Cerebellum (tissue), 4 donors: ENCODE measurements at places on chromosomes 5 and 9. TPM values are rescaled to one million over a fixed set of nuclear protein-coding genes. Genes with fewer than 3 reads are reported as not detected.

SMIM27 gene
- total RNA-seq: 2.8 TPM

GPR151 gene
- 0.18 TPM for total RNA-seq

MCTP1 gene
- 49.6 TPM for total RNA-seq

IL4 gene
- not detected for total RNA-seq

SOX30 gene
- 0.18 TPM for total RNA-seq

BHMT2 gene
- 0.82 TPM for total RNA-seq

ANKRD18B gene
- 3.4 TPM for total RNA-seq

PCDHGA12 gene
- total RNA-seq: 20.1 TPM

RLN1 gene
- total RNA-seq: 1.3 TPM

CA9 gene
- total RNA-seq: not detected

FAM221B gene
- total RNA-seq: not detected

MUSK gene
- total RNA-seq: 0.27 TPM

GRCh38 chr9:11088821-11089374 is 476.1 kb upstream of the PTPRD start:
- DNase-seq: no peak

- DNase-seq: no peak
These were observed 174.3 kb downstream of the PAPPA start for GRCh38 chr9:116327701-116328405.

- no peak for DNase-seq
These were observed 114.8 kb downstream of the TLE4 start for GRCh38 chr9:79686381-79687130.

GRCh38 chr5:135651156-135651555 is 72.4 kb upstream of the CXCL14 start:
- DNase-seq: no peak

GRCh38 chr5:148991566-148991965 is 71.3 kb downstream of the SH3TC2 start:
- DNase-seq: no peak

DNA sequence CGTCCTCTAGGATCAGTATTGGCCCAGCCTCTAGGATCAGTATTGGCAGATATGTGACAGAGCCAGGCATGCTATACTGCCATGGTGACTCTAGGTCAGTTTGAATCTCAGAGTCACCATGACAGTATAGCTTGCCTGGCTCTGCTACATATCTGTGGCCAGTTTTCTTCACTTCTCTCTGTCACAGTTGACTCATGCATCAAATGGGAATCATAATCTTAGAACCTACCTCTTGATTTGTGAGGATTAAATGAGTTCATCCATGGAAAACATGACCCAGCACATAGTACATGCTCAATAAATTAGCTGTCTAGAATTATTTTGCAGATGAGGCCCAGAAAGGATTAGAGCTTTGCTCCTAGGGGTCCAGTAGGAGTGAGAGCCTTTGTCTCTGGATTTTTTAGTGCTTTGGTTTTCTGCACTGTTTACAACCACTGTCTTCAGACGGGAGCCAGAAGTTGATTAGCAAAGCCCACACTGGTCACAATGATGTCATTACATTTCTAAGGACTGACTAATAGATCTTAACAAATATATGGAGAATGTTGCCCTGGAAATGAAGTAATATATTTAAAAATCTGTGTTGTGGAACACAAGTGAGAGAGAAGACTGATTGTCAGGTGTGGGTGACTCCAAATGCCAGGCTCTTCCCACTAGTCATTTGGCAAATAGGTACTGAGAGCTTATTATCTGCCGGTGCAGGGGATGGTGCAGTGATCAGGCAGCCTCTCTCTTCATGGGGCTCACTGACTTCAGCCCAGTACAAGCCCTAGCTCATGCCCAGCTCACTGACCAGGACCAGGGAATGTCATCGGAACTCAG is 76.0 kb downstream of the COL15A1 start:
- no peak for DNase-seq

DNA sequence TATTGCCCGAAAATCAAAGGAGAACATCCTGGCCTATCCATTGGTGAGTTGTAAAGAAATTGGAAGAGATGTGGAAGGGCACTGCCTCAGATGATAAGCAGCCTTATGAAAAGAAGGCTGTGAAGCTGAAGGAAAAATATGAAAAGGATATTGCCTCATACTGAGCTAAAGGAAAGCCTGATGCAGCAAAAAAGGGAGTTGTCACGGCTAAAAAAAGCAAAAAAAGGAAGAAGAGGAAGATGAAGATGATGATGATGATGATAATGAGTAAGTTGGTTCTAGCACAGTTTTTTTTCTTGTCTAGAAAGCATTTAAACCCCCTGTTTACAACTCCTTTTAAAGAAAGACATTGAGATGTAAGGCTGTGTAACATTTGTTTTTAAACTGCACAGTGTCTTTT is 59.8 kb upstream of the ZBED3 start:
- no peak for DNase-seq

DNA sequence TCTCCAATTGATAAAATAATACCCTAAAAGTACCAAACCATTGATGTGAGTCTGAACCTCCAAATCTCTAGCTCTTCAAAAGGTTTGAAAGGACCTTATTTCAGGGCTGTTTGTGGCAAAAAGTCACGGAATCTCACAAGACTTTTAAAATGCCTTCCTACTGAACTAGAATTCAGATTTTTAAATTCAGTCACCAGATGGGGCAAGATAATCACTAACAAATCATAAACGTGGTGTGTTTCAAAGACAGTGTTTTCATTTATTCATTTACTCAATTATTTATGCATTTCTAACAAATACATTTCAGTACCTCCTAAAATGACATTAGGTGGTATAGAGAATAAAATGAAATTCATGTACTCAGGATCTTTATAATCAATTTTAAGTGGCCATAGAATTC is 68.2 kb upstream of the SMC2 start:
- DNase-seq: no peak

GRCh38 chr5:61277781-61278180 is 54.3 kb upstream of the ZSWIM6 start:
- DNase-seq: no peak

DNA sequence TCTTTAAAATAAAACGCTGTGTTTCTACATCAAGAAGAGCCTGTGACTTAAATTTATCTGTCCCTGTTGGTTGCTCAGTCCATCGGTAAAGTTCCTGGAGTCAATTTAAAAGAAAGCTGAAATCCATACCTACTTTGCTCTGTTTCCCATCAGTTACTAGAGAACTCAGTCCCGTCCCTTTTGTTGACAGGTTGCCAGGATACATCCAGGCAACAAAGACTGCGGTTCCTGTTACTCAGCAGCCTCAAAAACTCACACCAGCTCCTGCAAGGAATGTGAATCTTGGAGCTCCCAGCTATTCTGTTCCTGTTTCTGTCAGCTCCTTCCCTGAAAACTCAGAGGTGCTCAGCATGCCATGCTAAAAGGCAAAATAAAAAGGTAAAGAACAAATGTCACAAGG is at the start of gene ZNF474:
Gene ZNF474, plus strand, starts transcription at position 241 of the 400 bp plus-strand sequence. CDS start 22,445 bp downstream, outside the sequence.
- DNase-seq: no peak

DNA sequence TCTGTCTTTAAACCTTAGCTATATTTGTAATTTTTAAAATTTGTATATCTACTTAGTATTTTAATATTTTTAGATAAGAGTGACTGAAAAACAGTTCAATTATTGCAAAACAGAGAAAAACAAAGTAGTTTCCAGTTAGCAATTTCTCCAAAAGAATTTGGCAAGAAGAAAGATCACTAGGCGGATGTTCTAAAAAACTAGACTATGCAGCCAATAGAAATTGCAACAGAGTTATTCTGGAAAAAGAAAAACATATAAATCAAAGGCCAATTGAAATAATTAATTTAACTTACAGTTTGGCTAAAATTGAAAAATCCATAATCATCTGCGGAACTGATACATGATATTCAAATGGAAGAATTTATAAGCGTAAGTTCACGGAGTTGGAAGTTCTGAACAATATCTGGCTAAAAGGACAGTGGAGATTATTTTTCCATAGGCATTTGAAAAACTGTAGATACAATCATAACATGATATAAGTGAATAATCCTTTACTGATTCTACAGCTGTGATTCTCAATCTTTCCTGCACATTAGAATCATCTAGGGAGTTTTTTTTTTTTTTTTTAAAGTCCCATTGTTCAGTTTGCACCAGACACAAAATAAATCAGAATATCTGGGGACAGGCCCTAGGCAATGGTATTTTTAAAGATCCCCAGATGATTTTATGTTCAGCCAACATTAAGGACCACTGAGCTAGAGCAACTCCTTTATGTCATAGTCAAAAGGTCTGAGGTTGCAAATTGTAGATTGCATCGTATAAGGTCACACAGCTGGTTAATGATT is 605.1 kb upstream of the DAB2 start:
- DNase-seq: no peak

- no peak for DNase-seq
These were observed 29.9 kb downstream of the IRX2 start for GRCh38 chr5:2721385-2722138.

DNA sequence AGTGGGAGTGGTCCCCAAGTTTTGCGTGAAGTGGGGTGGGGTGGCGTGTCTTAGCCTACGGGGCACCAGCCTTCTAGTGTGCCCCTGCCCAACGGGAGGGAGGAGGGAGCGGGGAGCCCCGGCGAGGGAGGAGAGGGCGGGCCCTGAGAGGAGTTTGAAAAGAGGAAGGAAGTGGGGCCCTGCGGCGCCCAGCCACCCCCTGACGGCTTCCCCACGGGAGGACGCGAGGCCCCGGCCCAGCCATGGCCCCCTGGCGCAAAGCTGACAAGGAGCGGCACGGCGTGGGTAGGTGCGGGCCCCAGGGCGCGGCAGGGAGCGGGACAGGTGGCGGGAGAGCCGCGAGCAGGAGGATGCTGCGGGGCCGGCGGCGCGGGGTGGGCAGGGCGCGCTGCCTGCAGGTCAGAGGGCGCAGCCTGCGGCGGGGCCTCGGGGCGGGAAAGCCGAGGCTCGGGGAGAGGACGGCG is at the start of gene DOCK2:
Gene DOCK2, plus strand, starts transcription at position 191 of the 464 bp plus-strand sequence. Its CDS starts 52 bp downstream, at position 243.
- DNase-seq: no peak

GRCh38 chr5:6717687-6718086 is 4.5 kb downstream of the TENT4A start:
- DNase-seq: no peak

- no peak for DNase-seq
These were observed 36.2 kb downstream of the RNF130 start for GRCh38 chr5:180035206-180035931.

- DNase-seq: no peak
These were observed 90.2 kb downstream of the ZNF462 start for GRCh38 chr9:106953174-106953573.

DNA sequence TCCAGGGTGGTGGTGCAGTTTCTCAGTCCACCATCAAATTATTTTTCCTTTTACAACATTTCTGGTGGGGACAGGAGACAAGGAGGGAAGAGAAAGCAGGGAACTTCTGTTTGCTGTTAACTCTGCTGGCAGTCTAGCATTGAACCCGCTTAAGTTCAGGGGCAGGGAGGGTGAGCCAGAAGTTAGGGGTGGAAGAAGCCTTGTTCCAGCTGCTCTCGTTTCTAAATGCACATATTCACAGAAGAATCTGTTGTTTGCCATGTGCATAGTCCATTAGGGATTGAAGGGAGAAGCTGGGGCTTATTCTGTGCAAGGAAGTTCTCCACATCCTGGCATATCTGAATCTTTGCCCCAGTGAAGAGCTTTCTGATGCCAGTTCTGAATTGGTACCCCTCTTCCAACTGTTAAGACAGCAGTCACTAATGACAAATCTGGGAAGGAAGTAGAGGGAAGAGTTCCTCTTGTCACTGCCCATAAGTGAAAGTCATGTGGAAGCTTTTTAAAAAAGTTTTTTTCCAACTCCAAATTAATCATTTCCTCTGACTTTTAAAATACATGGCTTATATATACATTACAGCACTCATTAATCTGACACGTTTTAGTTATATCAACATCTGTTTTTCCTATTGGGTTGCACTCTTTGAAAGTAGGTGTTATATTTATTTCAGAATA is 32.6 kb upstream of the ACOT12 start:
- DNase-seq: no peak

DNA sequence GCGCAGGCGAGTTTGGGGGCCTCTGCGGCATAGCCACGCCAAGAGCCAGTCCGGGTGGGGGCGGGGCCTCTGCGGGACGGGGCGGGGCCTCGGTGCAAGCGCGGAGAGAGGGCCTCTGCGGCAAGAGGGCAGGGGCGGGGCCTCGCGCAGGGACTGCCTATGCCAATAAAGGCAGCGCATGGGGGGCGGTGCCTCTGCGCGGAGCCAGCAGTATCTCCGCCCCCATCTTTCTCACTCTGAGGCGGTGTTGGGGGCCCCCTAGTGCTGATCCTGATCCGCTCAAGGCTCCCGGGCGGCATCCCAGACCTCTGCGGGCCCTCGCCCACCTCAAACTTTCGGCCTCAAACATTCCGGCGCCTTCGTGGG is 9.2 kb upstream of the GPRIN1 start:
- DNase-seq: peak; percentile 97

GRCh38 chr5:114789773-114790402 is 379.8 kb downstream of the TRIM36 start:
- DNase-seq: peak; percentile 41

DNA sequence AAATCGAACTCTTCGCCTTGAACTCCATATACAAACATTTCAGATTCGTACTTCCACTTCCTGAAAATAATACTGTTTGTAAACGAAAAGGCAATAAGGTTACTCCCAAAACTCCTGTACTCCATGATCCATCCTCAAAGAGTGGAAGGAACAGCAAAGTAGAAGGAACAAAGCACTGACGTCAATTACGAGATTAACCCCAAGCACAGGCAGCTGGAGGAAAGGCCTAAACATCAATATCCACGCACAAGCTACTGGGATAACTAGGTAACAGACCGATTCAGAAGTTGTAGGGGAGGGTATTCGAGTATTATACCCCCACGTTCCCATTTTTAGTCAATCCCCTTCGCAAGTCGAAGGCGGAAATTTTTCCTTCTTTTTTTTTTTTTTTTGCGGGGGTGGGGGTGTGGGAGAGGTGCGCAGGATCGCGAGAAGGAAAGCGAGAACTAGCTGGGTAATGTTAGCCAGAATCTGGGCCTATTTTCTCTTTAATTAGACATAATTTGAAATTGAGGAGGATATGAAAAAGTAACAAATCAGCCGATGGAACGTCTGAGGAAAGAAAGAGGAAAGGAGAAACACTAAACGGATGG is 909 bp downstream of the AFF4 start:
- DNase-seq: peak; percentile 34

GRCh38 chr9:95923794-95924193 is 48.3 kb downstream of the ERCC6L2 start:
- DNase-seq: no peak

GRCh38 chr9:86604741-86605140 is 250.5 kb upstream of the TUT7 start:
- no peak for DNase-seq

DNA sequence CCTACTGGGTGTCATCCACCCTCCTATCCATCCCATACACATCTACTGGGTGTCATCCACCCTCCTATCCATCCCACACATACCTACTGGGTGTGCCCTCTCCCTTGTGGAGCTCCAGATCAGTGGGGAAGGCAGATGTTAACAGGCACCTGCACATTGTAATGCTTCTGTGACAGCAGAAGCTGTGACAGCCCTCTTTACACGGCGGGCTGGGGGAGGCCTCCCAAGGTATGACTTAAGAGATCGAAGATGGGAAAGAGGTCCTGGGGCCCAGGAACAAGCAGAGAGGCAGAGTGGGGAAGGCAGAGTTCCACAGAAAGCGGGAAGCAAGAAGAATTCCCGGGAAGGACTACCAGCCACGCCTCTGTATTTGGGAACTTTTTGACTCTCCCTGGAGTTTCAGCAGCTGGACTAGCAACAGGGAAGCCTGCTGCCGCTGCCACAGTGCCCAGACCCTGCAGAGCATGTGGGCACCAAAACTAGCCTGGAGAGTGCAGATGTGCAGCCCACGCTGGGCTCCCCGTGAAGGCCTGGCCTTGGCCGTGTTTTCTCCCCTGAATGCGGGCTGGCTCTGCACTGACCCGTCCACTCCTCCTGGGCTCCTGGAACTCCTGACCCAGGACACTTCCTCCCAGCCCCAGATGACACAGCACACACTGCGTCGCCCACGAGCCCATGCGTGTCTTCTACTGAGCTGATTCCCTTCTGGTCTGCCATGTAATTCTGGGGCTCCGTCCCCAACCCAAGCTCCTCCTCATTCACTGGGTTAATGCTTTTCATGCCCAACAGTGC is 9.3 kb downstream of the TOR1A start:
- no peak for DNase-seq
